Hematopoietic multipotent progenitor cell (in vitro differentiated cells): ENCODE measurements at places on chromosomes 7 and 10. TPM values are rescaled to one million over a fixed set of nuclear protein-coding genes. Genes with fewer than 3 reads are reported as not detected.

Gene LIPJ
- 0.27 TPM for total RNA-seq

Gene NUTM2D
- 7.0 TPM for total RNA-seq

Gene SYNPO2L
- not detected for total RNA-seq

Gene VSTM2A
- not detected for total RNA-seq

Gene ATOH7
- total RNA-seq, result 0.27 TPM

Gene MLXIPL
- not detected for total RNA-seq

Gene SLC26A5
- total RNA-seq, result not detected

Gene ERVW-1
- under 0.01 TPM for total RNA-seq

Gene MEIG1
- not detected for total RNA-seq

Gene PLCE1
- under 0.01 TPM for total RNA-seq

Gene C7orf33
- not detected for total RNA-seq

Gene KNDC1
- under 0.01 TPM for total RNA-seq

Gene WEE2
- not detected for total RNA-seq

Gene AQP1
- total RNA-seq, result 0.81 TPM

Gene PILRB
- 39.6 TPM for total RNA-seq

Gene GSTO1
- 42.5 TPM for total RNA-seq

Gene MKLN1
- 27.7 TPM for total RNA-seq

Gene ADAM12
- under 0.01 TPM for total RNA-seq

Gene CLRN3
- total RNA-seq, result not detected

Gene PLEKHA1
- 3.0 TPM for total RNA-seq

Gene OR6V1
- total RNA-seq, result not detected

Gene ASB13
- total RNA-seq, result 38.5 TPM

Gene IFIT1B
- under 0.01 TPM for total RNA-seq

Gene CFAP43
- total RNA-seq, result 0.54 TPM

Gene CDHR1
- under 0.01 TPM for total RNA-seq

Gene PNLIPRP1
- total RNA-seq, result not detected

Gene BLNK
- 1.3 TPM for total RNA-seq

Gene AKAP9
- total RNA-seq, result 22.1 TPM

Gene GPR26
- total RNA-seq, result under 0.01 TPM

Gene LIPN
- total RNA-seq, result not detected

Gene WIPF3
- total RNA-seq, result under 0.01 TPM

Gene COBL
- 0.27 TPM for total RNA-seq

Gene INMT
- total RNA-seq, result 0.54 TPM

Gene ACTL6B
- total RNA-seq, result not detected

Gene GLCCI1
- 10.0 TPM for total RNA-seq

Gene LIPM
- not detected for total RNA-seq

Gene PON3
- under 0.01 TPM for total RNA-seq

Gene MINPP1
- total RNA-seq, result 46.9 TPM
